Hematopoietic multipotent progenitor cell treated with erythropoietin and hydrocortisone succinate and interleukin-3 and kit ligand, for 8 days (in vitro differentiated cells): ENCODE measurements at places on chromosomes 4 and X.

GRCh38 chr4:130210864-130211263 lies 1114.9 kb downstream of the C4orf33 start:
- no peak for DNase-seq

DNA sequence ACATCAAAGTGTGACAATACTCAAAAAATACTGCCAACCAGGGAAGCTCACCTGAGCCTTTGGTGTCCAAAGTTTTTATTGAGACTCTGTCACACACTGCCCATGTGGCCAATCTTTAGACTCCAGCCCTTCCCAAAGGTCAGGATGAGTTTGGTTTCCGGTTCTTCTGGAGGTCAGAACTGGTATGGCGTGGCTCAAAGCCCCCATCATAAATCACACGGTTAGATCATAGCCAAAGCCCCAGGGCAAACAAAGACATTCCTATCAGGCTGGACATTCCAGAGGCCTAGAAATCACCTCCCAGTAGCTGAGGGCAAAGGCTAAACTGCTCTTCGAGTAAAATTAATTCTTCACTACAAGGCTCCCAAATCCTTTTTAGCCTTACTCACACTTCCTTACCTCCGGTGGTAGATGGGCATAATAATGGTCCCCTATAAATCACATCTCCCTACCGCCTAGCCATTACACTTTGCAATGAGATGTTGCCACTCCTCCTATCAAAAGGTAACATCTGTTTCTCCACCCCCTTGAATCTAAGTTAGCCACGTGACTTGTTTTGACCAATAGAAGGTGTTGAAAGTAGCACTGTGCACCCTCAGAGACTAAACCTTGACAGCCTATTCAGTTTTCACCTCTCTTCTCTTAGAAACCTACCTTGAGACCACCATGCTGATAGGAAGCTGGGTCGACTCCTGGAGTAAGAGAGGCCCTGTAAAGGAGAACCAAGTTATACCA lies 137.8 kb upstream of the DUSP21 start:
- no peak for DNase-seq

GRCh38 chr4:98577956-98578355 lies 80.5 kb downstream of the TSPAN5 start:
- DNase-seq: no peak

DNA sequence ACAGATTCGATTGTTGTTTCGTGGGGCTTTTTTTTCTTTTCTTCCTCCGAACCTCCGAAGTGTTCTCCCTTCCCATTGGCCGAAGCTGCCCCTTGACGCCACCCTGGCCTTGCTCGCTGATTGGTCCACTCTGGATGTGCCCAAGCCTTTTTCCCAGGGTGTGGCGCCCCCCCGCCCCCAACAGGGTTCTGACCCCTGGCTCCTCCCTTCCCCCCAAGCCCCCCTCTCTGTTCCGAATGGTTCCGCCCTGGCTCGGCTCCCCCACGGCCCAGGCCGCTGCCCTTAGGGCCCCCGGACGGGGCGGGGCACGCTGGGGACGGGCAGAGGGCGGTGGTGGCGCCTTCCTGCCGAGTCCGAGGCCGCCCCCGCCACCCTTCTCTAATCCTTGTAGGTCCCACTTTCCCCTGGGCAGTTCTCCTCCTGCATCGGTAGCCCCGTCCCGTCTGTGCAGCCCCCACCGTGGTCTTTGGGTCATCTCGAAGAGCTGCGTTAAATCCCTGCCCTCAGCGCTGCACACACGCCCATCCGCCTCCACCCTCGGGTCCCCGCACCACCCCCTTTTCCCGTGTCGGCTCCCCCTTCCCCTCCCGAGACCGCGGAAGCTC lies 25.5 kb downstream of the UTP14A start:
- DNase-seq: peak; percentile 89

DNA sequence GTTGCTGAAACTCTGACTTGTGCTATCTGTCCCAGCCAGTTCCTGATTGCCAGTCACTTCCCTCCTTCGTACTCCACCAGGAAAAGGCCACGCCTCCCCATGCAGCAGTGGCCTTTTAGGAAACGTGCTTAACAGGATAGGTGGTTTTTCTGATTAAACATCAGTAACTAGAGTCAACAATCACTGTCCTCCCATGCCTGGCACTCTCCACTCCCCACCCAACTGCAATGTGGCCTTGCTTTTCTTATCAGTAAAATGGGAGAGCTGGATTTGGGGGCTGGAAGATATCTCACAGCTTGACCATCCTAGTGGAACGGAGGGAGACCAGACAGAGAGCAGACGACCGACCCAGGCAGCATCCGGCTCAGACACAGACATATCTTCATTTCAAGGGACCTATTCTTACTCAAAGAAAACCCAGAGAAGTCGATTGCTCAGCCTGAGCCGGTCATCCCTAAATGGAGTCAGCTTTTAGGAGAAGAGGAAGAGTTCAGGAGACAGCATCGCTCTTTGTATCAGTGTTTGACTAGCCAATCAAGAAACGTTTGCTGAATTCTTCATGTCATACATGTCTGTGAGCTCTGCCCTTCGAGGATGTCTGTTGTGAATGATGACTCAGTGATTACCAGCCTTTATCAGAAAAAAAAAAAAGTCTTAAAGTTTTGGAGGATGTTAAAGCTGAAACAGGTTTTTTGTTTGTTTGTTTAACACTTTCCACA lies 12.7 kb upstream of the UBA6 start:
- DNase-seq: peak; percentile 46

DNA sequence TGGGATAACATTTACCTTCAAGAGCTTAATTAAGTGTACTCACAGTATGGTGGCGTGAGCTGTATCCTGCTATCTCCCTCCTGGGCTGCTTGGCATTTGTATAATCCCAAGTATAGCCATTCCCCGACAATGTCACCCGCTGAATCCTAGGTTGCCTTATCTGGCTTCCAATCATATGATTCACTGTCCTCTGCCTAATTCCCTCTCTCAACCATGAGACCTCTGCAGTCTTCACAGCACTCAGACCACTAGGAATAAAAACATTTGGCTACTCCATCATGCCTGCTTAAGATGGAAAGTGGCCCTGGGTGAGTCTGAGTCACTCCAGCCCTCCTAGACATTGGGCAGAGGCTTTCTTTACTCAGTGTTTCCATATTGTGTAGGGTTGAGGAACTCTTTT lies 28.9 kb upstream of the WDFY3 start:
- DNase-seq: no peak

DNA sequence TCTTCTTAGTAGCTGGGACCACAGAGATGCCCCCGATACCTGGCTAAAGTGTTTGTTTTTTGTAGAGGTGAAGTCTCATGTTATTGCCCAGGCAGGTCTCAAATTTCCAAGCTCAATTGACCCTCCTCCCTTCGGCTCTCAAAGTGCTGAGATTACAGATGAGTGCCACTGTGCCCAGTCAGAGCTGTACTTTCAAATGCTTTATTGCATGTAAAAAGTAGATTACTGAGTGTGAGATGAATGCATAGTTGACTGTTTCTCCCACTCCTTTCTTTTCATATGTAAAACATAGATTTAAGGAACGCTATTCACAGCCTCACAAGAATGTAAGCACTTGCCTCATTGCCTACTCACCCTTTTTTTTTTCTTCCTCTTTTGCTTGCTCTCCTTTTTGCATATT lies 984.4 kb upstream of the PABPC4L start:
- no peak for DNase-seq

- DNase-seq: no peak
These were observed 265.0 kb upstream of the RPS6KA3 start for GRCh38 chrX:20531667-20532066.

GRCh38 chrX:130024127-130024526 lies 41.7 kb downstream of the BCORL1 start:
- peak; percentile 86 for DNase-seq

GRCh38 chr4:150625033-150625432 lies 43.1 kb downstream of the MAB21L2 start:
- DNase-seq: no peak

DNA sequence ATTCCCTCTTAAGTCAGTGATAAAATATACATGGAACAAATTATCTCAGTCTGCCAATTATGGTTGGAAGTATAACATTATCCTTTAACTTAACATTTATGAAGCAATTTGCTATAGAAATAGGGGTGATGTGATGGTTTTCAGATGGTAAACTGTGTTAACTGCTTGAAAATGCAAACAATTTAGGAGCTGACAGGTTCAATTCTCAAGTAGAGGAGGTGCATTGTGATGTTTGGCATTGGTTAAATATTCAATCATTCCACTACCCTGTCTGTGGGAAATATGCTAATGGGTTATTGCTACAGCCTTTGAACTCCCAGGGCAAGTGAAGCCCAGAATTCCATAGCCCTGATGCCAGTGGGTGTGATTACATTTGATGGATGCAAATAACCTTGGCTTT lies 243.4 kb upstream of the GK2 start:
- no peak for DNase-seq

GRCh38 chr4:147289181-147289580 lies 191.7 kb upstream of the EDNRA start:
- no peak for DNase-seq
